ENCODE measurements at places on chromosomes 6 and 20. TPM values are rescaled to one million over a fixed set of nuclear protein-coding genes. Genes with fewer than 3 reads are reported as not detected.

The CALHM4 gene
- total RNA-seq = not detected

The SLC12A5 gene
- total RNA-seq = not detected

The PLAGL2 gene
- total RNA-seq = 6.2 TPM

The BPHL gene
- 24.7 TPM for total RNA-seq

The SIRPB1 gene
- total RNA-seq = 1.8 TPM

The CLPSL1 gene
- total RNA-seq = not detected

The EYA2 gene
- total RNA-seq = 1.1 TPM

The LCA5 gene
- total RNA-seq = 9.3 TPM

The PTCHD4 gene
- total RNA-seq = 2.1 TPM

The FHL5 gene
- 0.93 TPM for total RNA-seq

The RUNX2 gene
- 3.3 TPM for total RNA-seq

The IL17A gene
- not detected for total RNA-seq

The DTD1 gene
- 29.0 TPM for total RNA-seq

The BCAS1 gene
- 3.3 TPM for total RNA-seq

The BACH2 gene
- 15.6 TPM for total RNA-seq

The SLC22A23 gene
- 16.2 TPM for total RNA-seq

The NMBR gene
- 0.29 TPM for total RNA-seq

The DAAM2 gene
- 35.6 TPM for total RNA-seq

Data from metanephros (tissue), 2 donors.